Nucleus accumbens (tissue), 56 donors: ENCODE measurements at places on chromosomes 1 and 21.

GRCh38 chr1:27525296-27526272 lies 35.6 kb upstream of the WASF2 start:
- no peak for DNase-seq

- no peak for DNase-seq
These were observed 35.8 kb upstream of the PODN start for GRCh38 chr1:53026254-53026653.

- peak; percentile 10 for DNase-seq
These were observed 45.2 kb downstream of the SLC44A3 start for GRCh38 chr1:94865360-94865759.

GRCh38 chr1:107648071-107648470 lies 316.9 kb downstream of the VAV3 start:
- no peak for DNase-seq

- no peak for DNase-seq
These were observed 276.0 kb downstream of the GPATCH2 start for GRCh38 chr1:217354895-217355294.

- DNase-seq, result no peak
These were observed 117.3 kb downstream of the RHOU start for GRCh38 chr1:228852511-228853088.

DNA sequence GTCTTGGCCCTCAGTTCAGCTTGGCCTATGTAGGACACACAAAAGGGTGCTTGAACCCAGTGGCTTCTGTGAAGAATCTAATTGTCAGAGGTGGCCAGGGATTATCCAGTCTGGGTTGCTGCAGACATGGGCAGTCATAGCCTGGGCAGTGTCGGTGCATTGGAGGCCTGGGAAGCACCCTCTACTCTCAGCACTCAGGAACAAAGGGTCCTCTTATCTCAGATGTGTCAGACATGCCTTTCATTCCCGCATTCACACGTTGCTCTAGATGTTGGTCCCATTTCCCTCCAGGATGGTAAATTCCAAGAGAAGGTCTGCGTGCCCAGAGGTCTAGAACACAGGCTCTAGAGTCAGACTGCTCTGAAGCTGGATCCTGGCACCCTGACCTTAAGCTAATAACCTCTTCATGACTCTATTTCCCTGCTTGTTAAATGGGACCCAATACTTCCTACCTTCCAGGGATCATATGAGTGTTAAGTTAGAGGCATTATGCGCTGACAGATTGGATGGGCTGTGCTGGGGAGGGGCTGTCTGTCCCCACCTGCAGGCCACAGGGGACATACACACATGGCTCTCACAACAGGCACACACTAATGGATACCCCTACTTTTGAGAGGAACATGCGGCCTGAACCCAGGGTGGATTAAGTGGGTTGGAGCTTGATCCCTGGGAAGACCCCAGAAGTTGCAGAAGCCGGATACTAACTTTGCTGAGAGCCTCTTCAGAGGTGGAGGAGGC lies 16.5 kb upstream of the EDN2 start:
- no peak for DNase-seq

DNA sequence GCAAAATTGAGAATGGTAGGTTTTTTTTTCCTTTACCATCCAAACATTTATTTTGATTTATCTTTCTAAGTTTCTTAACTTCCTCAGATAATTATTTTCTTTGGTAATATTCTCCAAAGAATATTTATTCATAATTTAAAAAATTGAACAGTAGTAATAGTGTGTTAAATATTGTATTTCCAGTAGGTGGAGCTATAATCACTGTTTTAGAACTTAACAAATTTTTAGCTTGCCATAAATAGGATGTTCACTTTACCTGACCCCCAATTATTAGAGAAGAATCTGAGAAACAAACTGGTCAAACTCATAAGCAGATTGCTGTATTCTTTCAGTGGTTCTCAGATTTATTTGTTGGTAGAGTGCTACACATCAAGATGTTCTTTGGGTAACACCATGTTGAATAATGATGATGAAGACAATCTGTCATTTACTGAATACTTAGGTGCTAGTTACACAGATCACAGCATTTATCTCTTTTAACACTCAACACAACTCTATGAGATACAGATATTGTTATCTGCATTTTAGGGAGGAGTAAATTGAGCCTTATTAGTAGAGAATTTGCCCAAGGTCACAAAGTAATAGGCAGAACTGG lies 82.4 kb upstream of the GPR88 start:
- DNase-seq, result no peak

- no peak for DNase-seq
These were observed 182.3 kb upstream of the GREM2 start for GRCh38 chr1:240794046-240794843.

DNA sequence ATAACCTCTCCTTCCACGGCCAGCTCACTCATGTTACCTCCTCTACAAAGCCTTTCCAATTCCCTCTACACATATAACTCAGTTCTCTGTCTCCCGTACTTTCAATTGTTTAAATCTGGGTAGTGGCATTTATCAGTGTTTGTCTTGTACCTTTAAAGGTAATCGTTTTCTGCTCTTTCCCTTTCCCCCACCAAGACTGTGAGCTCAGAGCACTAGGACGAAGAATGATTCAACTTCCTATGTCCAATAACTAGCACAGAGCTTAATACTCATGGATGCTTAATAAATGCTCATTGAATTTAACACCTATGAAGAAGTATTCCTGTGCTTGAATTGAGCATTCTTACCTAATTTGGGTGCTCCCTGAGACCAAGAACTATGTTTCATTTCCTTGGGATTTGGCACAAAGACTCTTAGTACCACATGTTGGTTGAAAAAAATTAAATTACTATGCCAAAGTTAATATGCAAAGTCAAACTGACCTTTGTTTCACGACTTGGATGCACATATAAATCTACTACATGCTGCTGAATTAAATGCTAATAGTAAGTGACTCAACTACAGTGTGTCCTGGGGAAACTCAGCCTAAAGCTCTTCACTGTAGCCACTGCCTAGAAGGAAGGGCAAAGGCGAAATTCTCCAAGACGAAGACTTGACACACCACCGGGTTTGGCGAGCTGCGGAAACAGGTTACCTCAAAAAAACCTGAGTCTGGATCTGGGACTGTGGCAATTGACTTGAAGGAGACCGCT lies 30.6 kb upstream of the C1orf185 start:
- DNase-seq, result no peak

DNA sequence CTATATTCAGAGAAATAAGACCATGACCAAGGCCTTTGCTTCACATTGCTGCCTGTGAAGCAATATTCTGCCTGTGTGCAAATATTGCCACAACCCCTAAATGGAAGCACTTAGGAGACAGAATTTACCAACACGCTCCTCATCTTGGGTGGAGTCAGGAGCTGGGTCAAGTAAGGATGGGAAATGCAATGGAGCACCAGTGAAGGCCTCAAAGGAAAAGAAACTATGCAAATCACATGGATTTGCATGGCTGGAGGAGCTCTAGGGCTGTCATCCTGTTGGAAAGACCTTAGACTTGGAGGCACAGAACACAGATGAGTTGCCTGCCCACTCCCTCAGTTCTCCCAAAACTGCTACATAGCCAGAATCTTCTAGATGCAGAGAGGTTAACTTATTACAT lies 435.5 kb downstream of the SIPA1L2 start:
- DNase-seq, result no peak

DNA sequence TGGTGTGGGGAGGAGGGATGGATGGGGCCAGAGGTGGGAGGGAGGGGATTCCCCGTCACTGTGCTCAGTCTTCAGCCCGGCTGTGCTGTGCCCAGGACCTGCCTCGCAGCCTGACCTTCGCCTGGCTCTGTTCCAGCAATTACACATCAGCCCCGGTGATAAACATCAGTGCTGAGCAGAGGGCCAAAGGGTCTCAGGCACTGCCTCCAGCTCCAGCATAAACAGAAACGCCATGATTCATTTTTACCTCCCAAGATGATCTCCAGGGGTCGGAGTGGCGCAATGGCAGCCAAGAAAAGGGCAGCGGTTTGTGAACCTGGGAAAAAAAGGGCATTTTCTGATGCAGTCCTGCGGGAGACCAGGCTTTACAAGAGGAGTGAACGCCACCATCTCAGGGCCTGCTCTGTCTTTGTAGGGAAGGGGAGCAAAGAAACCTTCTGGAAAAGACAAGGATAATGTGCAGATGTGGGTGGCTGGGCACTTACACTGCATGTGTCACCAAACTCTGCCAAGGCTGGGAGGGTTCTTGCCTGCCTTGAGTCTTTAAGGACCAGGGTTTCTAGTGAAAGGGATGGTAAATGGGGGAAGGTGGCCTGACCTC lies 28.1 kb downstream of the SHISA4 start:
- DNase-seq, result no peak

DNA sequence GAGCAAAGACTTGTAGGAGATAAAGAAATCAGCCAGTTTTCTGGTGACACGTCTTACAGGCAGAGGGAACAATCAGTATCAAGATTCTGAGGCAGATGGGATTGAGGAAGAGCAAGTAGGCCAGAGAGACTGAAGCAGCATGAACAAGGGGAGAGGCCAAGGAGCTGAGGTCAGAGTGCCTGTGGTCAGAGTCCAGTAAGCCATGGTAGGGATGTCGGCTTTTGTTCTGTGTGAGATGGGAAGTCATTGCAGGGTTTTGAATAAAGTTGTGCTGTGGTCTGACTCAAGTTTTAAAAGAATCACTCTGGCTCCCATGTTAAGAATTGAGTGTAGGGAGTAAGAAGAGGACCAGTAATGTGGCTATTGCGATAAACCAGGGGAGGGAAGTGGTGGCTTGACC lies 85.9 kb upstream of the IVNS1ABP start:
- no peak for DNase-seq

DNA sequence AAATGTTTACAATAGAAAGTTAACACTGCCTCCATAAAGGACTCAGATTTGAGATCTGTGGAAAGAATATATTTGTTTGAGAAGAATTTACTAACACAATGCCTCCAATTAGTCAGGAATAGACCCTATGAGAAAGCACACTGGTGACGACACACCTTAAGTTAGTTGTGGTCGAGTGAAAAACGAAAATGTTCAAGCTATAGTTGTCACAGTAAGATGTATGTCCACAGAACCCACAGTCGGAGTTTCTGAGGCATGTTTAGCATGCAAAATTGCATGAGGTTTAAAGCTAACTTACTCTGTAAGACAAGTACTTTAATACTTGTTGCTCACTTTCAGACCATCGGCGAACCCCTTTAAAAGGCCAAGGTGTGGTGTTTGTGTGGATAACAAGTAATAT lies 69.9 kb upstream of the SIPA1L2 start:
- no peak for DNase-seq

DNA sequence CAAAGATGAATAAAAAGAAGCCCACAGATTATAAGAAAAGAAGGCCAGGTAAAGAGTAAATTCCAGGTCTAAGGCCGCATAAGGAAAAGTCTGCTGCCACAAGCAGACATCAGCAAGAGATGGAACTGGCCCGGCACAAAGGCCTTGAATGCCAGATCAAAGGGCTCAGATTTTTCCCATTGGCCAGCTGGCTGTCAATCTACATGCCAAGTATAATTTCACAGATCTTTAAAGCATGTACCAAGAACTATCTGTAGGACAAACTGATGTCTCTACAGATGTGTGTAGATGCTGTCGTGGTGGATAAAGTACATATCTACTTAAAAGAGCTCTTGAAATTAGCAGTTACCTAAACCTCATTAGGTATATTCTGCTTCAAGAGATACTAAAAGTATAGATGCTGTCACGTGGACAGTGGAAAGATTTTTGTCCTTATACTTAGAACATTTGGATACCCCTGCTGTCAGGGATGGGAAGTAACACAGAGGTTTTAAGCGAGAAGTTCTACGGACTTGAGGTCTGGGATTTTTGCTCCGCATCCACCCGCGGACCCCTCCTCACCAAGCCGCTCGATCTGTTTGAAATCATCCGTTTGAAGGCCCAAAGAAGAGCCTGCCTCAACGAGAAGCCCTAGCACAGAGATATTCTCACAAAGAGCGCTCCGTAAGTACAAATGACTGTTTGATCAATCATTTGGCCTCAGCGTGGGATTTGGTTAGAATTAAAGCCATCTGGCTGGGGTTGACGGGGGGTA lies 10.1 kb downstream of the GLIS1 start:
- no peak for DNase-seq

DNA sequence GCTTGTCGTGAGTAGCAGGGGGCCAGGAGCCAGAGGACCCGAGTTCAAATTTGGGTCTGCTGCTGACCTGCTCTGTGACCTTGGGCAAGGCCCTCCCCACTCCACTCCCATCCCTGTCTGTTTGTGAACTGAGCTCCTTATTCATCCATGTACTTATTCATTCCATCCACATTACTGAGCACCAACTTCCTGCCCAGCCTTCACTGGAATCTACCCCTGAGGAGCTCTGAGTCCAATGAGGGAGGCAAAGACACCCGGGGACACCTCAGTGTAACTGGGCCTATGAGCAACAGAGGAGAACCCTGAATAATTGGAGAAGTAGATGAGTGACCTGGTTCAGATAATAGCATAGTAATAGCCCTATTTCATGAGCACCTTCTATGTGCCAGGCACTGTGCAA lies 8.9 kb downstream of the BSND start:
- DNase-seq, result no peak

GRCh38 chr21:26962621-26963181 lies 4.2 kb downstream of the ADAMTS5 start:
- DNase-seq, result no peak

DNA sequence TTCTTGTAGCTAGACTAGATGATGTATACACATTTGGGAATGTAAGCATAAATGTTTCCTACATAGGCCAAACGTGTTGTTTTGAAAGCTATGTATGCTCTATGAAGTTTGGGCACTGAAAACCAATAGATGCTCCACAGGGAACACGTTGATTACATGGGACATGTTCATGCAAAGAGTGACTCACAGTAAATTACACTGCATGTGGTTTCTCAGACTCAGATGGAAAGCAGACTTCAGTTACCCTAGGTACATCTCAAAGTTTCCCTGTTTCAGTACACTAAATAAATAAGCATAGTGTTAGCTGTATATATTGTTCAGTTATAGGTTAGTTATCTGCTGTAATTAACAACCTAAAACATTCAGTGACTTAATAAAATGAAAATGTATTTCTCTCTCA lies 301.9 kb upstream of the RUNX1 start:
- no peak for DNase-seq

DNA sequence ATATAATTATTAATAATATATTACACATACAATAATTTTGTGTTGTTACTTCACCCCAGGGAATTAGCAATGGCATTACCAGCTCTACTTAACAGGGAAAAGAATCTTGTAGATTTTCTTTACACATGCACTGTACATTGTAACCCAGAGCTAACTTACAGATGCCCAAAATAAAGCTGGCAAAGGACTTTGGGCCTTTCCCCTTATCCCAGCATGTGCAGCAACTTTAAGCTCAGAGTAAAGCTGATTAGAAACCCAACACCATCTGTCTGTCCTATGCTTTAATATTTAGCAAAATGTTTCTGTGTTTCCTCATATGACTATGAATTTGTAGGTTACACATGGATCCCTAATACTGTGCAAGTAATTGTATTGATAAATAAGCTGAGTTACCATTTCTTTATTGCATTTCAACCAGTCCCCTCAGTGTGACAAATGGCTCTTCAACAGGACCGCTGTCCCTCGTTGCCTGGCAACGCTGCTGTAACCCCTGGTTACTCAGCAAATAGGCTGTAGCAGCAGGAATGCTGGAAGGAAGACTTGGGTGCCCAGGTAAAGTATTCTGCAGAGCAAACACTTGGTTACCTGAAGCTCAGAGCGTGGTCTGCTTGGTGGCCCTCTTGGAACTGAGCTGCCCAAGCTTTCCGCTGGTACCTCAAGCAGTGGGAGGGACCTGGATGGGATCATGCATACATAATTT lies at the start of gene USH2A:
TSS of gene USH2A (minus strand) at position 628 of the 700 bp plus-strand sequence. CDS start 1,112 bp downstream, outside the sequence.
- DNase-seq, result no peak
